Posterior vena cava (tissue), 2 donors: ENCODE measurements at places on chromosomes 13 and 19. TPM values are rescaled to one million over a fixed set of nuclear protein-coding genes. Genes with fewer than 3 reads are reported as not detected.

SIGLEC14 gene
- total RNA-seq, result 10.3 TPM

ZNF28 gene
- total RNA-seq, result 11.4 TPM

KIR2DL1 gene
- total RNA-seq, result not detected

CLEC17A gene
- 0.42 TPM for total RNA-seq

RUBCNL gene
- total RNA-seq, result 3.6 TPM

ITGBL1 gene
- 75.1 TPM for total RNA-seq
